CD4-positive, alpha-beta T cell treated with Interleukin-12 subunit alpha and Interleukin-12 subunit beta, for 1 hour (primary cell): ENCODE measurements at places on chromosomes 7 and 10.

DNA sequence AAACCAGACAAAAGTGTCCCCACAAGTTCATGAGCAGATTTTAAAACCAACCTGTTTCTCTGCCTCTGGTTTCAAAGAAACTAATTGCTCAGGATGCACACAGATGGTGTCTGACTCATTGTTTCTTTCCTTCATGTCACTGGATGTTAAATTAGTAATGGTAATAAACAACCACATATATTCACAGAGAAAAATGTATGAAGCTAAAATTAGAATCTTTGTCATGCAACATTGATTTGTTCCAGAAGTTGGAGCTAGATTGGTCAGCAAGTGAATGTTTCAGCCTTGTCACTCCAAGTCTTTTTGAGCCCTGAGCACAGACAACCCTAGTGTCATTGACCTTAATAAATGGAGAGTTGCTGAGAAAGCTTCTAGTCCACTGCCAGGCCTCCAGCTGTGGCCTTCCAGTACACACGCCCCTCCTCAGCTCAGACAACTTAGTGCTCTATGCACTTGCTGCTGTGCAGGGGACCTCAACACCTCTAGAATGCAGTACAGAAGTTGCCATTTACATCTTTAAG, 175.9 kb downstream of the CCDC71L start:
- no peak for DNase-seq

DNA sequence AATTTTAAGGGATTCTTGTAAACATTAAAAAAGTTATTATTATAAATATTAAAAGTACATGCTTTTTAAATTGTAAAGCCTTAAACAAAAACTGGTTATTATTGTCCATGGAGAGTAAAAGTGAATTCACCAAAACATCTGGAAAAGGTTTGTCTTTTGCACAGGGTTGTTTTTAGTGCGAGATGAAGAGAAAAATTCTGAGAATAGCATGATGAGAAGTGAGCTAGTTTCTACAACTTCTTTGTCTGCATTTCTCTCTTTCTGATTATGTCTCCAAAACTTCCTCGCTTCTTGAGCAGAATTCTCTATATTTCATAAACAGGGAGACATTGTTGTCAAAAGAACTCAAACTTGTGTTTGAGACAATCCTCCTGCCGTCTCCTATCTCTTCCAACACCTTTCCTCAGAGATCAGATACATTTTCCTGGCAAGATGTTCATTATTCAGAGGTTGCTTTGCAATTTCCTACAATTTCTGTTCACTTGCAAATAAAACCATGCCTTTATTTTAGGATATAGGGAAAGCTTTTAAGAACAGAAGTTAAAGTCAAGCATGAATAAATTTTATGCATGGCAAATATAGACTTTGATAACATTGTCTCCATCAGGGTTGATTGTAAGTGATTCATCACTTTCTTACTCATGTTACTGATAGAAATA, 372.1 kb upstream of the NPVF start:
- DNase-seq = no peak

DNA sequence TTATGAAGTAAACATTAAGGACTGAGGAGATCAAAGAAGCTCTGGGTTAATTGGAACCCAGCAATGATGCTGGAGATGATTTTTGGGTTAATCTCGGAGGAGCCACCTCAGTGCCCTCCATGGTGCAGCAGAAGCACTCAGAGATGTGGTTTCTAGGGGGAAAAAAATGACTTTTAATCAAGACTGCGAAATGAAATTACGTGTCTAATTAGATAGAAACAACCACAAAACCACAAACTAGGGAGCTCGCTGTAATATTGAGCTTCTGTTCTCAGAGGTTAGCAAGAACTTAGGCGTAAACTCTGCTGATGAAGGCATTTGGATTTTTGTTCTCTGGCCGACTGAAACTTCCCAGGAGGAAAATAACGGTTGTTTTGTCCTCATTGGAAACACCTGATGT, 319.0 kb downstream of the GRID1 start:
- DNase-seq = peak; percentile 8

DNA sequence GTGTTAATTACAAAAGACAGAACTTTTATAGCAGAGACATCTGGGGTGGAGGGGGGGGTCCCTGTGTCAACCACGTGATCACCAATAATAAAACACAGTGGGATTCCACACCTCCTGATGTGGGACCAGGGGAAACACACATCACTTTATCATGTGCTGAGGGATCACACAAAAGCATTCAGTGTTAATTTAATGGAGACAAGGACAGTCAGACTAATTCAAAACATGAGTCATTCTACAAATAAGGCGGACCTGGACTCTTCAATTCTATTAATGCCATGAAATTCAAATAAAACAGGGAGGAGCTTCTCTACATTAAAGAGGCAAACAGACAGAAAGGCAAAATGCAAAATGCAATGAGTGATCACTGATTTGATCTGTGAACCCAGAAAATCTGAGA, 67.3 kb upstream of the PFKP start:
- DNase-seq = no peak

DNA sequence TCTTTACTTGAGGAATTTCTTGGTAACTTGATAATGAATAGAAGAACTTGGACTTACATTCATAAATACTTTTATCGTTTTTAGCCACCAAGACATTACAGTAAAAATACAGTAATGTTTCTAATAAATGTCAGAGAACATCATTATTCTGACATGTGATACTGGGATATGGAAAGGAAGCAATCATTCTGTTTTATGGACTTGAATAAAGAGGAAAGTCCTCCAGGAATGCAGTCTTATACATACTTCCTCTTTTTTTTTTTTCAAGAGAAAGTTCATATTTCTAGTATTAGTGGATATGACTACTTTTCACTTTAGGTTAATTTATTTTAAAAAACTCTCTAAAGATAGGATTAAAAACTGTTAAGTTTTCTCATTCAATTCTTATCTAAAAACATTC, 220.0 kb upstream of the SEMA3C start:
- no peak for DNase-seq

- no peak for DNase-seq
Observed at GRCh38 chr10:70466951-70467350, 11.6 kb upstream of the PALD1 start.

DNA sequence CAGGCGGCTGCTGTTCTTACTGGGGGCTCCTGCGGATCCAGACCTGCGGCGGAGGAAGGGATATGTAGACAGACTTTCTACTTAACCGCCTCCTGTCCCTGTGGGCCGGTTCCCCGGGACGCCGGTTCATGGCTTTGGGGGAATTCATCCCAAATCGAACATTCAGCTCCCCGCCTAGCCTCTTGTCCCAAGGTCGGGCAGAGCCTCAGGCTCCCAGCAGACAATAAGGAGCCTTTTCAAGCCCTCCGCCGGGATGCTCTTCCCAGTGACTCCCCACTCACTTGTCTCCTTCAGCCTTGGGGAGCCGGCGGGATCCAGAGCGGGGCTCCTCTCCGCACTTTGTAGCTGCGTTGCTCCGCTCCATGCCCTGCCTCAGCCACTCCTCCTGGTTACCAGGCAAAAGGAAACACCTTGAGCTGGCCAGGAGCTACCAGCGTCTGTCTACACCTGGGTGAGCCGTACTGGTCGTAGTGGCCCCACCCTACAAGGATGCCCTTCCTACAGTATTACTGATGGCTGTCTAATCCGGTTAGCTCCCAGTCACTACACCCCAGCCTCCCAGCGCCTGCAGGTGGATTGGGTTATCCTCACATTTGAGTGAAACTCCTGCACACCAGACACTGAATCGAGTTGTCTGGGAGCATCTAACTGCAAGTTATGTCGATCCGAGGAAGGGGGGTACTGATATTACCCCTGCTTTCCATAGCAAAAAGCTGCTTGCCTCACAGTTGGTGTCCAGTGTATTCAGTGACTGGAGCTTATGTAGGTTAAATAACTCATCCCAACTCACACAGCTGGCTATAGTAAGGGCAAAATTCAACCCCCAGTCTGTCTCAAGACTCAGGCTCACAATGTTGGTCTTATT, at the start of gene C10orf95:
Gene C10orf95 (minus strand): TSS at position 439 of the 865 bp plus-strand sequence. CDS start 450 bp downstream, outside the sequence.
- DNase-seq = no peak

- DNase-seq = no peak
Observed at GRCh38 chr10:88062798-88063472, 199.5 kb downstream of the PTEN start.

DNA sequence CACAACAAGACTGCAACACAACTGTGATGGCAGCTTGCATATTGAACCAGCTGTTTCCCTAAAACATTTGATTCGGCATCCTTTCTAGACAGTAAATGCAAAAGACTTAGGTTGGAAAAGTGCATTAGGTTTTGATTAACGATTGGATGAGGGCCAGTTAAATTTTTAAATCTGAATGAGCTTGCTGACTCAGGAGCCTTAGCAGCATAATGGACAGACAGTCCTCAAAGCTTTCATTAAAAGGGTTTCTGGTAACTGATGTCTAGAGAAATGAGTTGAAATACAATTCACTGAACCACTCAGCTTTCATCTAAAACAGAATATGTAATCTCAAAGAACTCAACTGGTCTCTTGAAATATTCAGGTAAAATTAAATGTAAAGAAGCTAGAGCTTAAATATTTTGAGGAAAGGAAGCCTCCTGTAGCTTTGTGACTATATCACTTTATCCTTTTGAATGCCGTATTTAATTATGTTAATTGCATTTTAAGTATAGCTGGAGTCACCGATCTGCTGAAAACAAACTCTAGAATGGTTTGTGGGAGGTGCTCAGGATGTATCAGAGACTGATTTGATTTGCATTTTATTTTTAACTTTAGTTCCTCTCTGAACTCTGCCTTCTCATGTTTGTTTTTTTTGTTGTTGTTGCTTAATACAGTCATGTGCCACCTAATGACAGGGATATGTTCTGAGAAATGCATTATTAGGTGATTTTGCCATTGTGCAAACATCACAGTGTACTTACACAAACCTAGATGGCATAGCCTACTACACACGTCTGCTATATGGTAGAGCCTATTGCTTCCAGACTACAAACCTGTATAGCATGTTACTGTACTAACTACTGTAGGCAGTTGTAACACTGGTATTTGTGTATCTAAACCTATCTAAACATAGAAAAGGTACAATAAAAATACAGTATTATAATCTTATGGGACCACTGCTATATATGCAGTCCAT, 29.2 kb upstream of the ATRNL1 start:
- no peak for DNase-seq

GRCh38 chr10:79286318-79286951, 60.8 kb upstream of the PPIF start:
- peak; percentile 75 for DNase-seq

- no peak for DNase-seq
Observed at GRCh38 chr7:17194656-17195055, 103.8 kb upstream of the AHR start.

- peak; percentile 56 for DNase-seq
Observed at GRCh38 chr7:152145853-152146466, 120.5 kb downstream of the GALNT11 start.

DNA sequence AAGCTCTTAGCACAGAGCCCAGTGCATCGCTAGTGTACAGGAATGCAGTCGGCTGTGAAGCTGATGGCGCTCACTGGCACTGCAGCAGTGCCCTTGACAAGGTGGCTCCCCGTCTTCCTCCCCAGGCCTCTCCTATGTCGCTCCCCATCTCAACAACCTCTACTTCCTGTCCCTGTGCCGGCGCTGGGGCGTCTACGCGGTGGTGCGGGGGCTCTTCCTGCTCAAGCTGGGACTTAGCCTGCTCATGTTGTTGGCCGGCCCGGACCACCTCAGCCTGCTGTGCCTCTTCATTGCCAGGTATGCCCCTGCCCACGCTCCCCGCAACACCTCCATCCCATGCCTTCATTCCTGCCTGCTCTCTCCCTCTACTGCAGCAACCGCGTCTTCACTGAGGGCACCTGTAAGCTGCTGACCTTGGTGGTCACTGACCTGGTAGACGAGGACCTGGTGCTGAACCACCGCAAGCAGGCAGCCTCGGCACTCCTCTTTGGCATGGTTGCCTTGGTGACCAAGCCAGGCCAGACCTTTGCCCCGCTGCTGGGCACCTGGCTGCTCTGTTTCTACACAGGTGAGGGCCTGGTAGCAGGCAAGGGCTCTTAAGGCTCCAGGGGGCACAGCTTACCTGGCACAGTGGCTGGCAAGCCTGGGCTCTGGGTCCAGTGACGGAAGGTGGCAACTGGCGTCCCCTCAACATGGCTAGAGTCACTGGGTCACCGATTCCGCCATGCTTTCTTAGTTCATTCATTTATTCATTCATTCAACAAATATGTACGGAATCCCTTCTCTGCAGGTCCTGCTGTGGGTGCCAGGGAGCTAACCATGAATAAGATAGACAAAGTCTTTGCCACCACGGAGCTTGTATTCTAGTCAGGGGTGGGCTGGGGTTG, 22.3 kb upstream of the C10orf95 start:
- DNase-seq = peak; percentile 26

- DNase-seq = no peak
Observed at GRCh38 chr10:80194373-80195045, 10.8 kb downstream of the ANXA11 start.

DNA sequence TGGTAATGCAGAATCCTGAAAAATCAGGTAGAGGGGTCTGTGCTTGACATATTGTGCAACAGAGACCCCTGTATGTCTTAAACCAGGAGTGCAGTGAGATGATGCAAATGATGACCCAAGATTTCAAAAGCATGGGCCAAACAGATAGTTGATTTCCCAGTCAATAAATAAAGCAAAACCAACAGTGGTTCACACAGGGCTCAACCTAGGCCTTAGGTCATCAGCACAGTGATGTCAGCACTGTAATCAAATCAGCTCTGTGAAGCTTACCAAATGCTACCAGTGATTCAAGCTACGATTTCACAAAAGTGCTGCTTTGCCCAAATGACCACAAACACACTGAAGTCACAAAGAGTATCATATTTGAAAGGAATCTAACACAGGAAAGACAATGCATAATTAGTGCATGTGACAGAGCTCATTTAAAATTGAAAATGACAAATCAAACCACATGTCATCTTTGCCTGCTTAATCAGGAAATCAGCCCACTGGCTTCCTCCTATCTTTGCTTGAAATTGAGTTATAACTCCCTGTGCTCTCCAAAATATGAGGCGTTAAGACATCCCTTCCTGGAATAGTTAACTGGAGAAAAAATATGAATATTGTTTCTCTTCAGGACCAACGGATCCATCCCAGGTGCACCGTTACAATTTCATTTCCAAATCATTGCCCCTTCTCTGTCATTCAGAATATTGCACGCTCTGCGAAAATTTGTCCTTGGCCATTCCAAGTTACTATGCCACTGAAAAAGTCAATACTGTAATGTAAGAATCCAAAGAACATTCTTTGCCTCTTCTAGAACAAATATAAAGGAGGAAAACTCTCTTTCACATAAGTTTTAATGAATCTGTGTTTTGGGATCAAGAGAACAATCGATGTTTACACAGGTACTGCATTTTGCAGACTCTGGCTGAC, 41.9 kb upstream of the ASL start:
- DNase-seq = no peak
